Activated CD4-positive, alpha-beta T cell treated with anti-CD3 and anti-CD28 coated beads for 24 hours (primary cell): ENCODE measurements at places on chromosomes 2 and 18.

DNA sequence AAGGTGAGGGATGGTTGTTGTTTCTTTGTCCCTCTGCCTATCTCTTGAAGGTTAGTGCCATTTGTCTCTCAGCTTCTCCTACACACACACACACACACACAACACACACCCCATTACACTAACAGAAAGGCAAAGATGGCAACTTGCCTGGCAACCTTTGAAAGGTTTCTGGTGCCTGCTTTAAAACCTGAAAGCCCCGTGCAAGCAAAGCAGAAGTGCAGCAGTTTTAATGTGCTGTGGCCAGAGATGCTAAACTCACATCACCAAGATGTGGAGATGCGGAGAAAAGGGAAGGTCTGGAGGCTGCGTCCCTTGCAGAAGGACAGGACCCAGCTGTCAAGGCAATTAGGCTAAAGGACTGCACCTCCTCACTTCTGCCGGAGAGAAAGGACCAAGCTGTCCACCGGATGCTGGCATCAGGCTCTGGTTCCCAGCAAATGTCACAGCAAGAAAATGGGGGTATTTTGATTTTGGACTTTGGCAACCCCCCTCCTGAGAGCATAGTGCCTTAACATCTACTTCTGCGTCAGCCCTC, 196.4 kb downstream of the ARL4C start:
- no peak for DNase-seq

DNA sequence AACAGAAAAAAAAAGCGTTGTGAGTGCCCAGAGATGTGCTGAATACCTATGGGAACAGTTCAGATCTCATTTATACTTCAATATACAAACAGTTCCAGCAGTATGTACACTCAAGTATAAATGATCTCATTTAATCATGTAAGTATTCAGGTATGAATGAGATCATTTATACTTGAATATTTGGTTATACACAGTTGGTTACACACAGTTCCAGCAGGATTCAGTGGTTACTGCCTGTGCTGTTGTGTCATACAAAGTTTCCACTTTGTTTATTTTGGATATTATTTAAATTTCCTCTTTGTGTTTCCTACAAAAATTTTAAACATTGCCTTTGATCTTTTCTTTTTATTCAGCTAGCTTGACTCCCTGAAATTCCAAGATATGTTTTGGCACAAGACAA, 293.5 kb upstream of the SLC39A10 start:
- DNase-seq: no peak

GRCh38 chr2:152587187-152587947, 129.9 kb downstream of the PRPF40A start:
- DNase-seq: no peak

GRCh38 chr2:113011108-113011507, 5.8 kb downstream of the IL36A start:
- DNase-seq: no peak
